ENCODE measurements at places on chromosomes 3 and 15. TPM values are rescaled to one million over a fixed set of nuclear protein-coding genes. Genes with fewer than 3 reads are reported as not detected.

PGBD4 gene
- total RNA-seq, result 2.0 TPM

CEMIP gene
- 2.3 TPM for total RNA-seq

- DNase-seq, result no peak
- peaks cover 20% of the 10 kb centered on the region for H3K4me1 ChIP-seq
- no peak overlapping the region for H3K27ac ChIP-seq
- no peak overlapping the region for H3K4me3 ChIP-seq
These were observed 4.8 kb downstream of the SLC6A6 start for GRCh38 chr3:14407203-14407602.

TPRG1 gene
- total RNA-seq, result 0.43 TPM

GOLGA6A gene
- total RNA-seq, result not detected

GRCh38 chr3:32109256-32109655 is 2.8 kb downstream of the GPD1L start:
- H3K4me3 ChIP-seq, result no peak overlapping the region
- H3K27me3 ChIP-seq, result no peaks in the 10 kb centered on the region
- DNase-seq, result peak; percentile 46

GRCh38 chr3:36332139-36332538 is 48.2 kb upstream of the STAC start:
- H3K27me3 ChIP-seq, result no peaks in the 10 kb centered on the region
- no peak for DNase-seq
- H3K4me1 ChIP-seq, result no peaks in the 10 kb centered on the region
- H3K36me3 ChIP-seq, result no peaks in the 10 kb centered on the region
- no peak overlapping the region for H3K4me3 ChIP-seq
- no peak overlapping the region for H3K27ac ChIP-seq

GRCh38 chr15:49467746-49468480 is 44.9 kb downstream of the FGF7 start:
- no peaks in the 10 kb centered on the region for H3K36me3 ChIP-seq
- no peaks in the 10 kb centered on the region for H3K27me3 ChIP-seq
- no peak overlapping the region for H3K27ac ChIP-seq

ATP13A5 gene
- not detected for total RNA-seq

DNA sequence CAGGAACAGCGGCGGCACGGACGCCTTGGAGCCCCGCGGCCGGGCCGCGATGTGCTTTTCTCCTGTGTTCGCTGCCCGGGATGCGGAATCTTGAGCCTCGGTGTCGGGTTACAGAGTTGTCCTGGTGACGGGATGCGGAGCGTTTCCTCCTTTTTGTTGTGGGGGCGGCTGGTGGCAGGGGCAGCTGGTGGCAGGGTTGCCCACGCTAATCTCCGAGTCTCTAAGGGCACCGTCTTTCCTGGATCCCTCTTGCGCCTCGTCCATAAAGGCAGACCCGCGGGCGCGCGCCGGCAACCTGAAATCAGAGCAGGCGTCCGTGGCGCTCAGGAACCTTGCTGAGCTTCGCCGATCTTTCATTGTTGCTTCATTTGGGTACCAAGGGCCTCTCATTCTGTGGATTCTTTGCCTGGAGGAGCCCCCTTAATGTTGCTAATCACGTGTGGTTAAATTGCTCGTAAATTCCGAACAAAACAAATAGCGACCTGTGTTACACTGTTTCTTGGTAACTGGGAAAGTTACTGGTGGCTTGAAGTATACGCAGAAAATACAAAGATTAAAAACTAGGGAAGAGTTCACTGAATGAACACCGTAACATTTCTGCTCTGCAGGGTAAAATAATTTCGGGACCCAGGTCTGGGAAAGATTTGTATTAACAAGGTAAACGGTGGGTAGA is 844 bp upstream of the PFN2 start:
- H3K36me3 ChIP-seq, result no peaks in the 10 kb centered on the region
- H3K27me3 ChIP-seq, result no peaks in the 10 kb centered on the region
- no peak for DNase-seq
- peaks cover 10% of the 10 kb centered on the region for H3K4me1 ChIP-seq
- H3K27ac ChIP-seq, result peak overlapping the region; percentile 99

DNA sequence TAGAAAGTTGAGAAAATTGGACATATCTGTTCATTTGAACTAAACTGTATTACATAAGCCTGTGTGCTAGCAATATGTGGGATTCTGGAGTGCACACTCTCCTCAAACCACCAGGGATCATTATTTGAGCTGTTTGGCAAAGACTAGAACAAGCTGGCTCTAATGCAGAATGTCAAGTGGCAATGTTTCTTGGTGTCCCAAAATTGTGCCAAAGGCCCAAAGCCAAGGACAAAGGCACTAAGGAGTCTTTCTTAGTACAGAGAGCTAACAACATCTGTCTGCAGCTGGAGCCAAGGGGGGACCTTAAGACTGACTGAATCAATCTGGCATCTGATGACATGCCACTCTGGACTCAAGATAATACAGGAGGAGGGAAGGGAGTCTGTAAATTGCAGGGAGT is 76.7 kb upstream of the STRIT1 start:
- H3K27me3 ChIP-seq, result no peaks in the 10 kb centered on the region
- no peaks in the 10 kb centered on the region for H3K36me3 ChIP-seq
- no peak overlapping the region for H3K27ac ChIP-seq
- DNase-seq, result no peak
- no peak overlapping the region for H3K4me3 ChIP-seq

DNA sequence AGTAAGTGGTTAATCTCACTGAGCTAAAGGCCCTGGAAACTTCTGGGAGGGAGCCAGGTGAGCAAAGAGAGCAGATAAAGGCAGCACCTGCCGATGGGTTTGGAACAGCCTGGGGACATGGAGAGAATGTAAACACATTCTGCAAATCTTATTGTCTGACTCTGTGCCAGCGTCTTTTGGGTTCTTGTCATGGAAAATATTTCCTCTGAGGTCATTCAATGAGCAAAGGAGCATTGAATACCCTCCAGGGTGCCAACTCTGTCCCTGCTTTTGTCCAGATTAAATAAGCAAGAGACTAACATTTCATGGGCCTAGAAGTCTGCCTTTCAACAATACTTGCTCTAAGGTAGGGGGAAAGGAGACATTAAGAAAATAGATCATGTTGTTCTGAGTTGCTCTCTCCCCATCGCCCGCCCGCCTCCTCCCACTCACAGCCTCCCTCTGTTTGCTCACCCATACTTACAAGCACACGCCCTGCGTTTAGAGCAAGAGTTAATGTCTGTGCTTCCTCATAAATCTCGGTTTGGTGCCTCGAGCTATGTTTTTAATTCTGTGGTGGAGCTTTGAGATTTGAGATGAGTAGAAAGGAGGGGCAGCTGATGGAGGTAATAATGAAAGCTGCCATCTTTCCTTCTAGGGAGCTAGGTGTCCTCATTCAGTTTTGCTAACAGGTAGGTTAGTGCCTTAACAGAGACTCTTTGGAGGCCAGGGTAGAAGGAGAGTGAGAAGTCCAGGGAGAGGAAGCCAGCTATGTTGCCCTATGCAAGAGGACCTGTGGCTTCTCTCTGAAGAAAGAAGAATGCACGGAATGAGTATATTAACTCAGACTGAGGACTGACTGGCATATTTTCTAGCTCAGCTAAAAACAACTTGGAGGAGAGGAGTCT is 132.9 kb downstream of the TPRG1 start:
- H3K27ac ChIP-seq, result peak overlapping the region; percentile 93
- DNase-seq, result peak; percentile 54
- H3K27me3 ChIP-seq, result no peaks in the 10 kb centered on the region
- H3K4me1 ChIP-seq, result peaks cover 34% of the 10 kb centered on the region
- H3K4me3 ChIP-seq, result no peak overlapping the region

DNA sequence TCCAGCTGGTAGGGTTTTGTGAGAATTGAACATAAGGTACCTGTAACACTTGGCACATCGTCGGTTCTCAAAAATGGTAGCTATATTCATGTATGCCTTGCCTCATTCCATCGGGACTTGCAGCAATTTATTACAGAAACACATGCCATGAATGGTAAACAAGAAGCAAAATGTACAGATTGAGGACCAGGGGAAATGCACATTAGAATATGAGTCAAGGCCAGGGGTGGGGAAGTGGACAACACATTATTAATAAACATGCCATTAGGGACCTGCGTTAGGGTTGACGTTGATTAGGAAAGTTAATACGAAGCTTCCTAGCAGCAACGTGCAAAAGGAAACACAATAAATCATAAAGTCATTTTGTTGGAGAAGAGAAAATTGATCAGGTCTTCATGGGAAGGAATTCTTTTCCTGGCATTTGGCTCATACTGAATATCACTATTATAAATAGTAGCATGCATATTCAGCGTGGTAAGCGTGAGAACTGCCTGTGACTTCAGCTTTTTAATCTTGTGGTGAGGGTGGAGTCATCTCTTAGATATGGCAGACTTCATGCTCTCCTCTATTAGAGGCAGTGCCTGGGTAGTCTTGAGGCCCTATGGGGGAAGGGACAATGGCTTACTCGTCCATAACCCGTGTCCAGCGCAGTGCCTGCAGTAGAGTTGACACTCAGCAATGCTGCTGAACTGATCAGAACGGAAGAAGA is 184.9 kb downstream of the SV2B start:
- H3K36me3 ChIP-seq, result no peaks in the 10 kb centered on the region
- no peak overlapping the region for H3K27ac ChIP-seq
- no peak overlapping the region for H3K4me3 ChIP-seq
- H3K4me1 ChIP-seq, result no peaks in the 10 kb centered on the region
- H3K27me3 ChIP-seq, result no peaks in the 10 kb centered on the region

CAMKV gene
- 3.5 TPM for total RNA-seq

Data from hepatocyte (in vitro differentiated cells).